ENCODE measurements at places on chromosomes 11 and 22. TPM values are rescaled to one million over a fixed set of nuclear protein-coding genes. Genes with fewer than 3 reads are reported as not detected.

- peak; percentile 49 for DNase-seq
Observed at GRCh38 chr11:44944853-44945235, 5.8 kb downstream of the TP53I11 start.

DNA sequence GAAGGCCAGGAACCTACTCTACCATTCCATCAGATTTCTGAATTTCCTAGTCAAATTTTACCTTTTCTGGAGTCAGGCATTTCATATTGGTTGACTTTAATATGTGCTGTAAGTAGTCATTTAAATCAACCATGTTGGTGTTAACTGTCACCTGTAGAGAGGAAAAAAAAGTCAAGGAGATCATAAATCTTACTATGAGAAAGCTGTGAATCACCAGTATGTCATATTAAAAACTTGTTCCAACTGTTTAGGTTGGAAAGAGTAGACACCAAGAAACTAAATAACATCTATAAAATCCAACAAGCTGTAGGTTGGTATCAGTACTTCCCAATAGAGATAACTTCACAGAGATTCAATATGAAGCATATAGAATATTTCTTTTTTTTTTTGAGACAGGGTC, 39.5 kb downstream of the COPB1 start:
- DNase-seq: no peak

GRCh38 chr11:1937616-1938342, 9.4 kb upstream of the MRPL23 start:
- DNase-seq: no peak

- no peak for DNase-seq
Observed at GRCh38 chr22:45777046-45777851, 105.6 kb downstream of the ATXN10 start.

- no peak for DNase-seq
Observed at GRCh38 chr22:50034126-50035081, 21.8 kb upstream of the IL17REL start.

GRCh38 chr11:134119094-134119493, 50.2 kb downstream of the JAM3 start:
- no peak for DNase-seq

Gene DDX25
- 12.4 TPM for total RNA-seq

- DNase-seq: no peak
Observed at GRCh38 chr11:15863411-15863810, 492.9 kb downstream of the SOX6 start.

DNA sequence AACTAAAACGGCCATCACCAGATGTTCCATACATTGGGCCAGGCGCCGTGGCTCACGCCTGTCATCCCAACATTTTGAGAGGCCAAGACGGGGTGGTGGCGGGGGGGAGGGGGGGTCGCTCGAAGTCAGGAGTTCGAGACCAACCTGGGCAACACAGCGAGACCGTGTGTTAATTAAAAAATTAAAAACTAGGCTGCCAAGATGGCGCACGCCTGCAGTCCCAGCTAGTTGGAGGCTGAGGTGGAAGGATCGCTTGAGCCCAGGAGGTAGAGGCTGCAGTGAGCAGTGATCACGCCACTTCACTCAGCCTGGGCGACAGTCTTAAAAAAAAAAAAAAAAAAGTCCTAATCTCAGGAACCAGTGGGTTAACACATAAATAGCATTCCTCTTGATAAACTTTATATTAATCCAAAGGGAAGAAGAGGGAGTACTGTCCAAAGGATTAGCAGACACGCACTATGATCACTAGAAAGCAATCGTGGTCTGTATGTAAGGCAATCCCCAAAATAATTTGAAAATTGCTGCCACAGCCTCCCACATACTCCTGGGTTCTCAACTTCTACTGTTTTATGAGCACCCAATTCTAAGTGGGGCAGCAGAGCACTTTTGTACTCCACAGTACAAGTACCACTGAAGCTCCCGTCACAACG, 604 bp downstream of the PUS3 start:
- DNase-seq: no peak

Gene MS4A1
- total RNA-seq: not detected

Gene USP2
- total RNA-seq: 2.6 TPM

GRCh38 chr11:77800449-77800848, 20.1 kb downstream of the RSF1 start:
- DNase-seq: no peak

Gene TRIM22
- total RNA-seq: 21.3 TPM

GRCh38 chr11:27253224-27253623, 109.8 kb downstream of the CCDC34 start:
- DNase-seq: no peak

Gene NPTXR
- total RNA-seq: 2.5 TPM

DNA sequence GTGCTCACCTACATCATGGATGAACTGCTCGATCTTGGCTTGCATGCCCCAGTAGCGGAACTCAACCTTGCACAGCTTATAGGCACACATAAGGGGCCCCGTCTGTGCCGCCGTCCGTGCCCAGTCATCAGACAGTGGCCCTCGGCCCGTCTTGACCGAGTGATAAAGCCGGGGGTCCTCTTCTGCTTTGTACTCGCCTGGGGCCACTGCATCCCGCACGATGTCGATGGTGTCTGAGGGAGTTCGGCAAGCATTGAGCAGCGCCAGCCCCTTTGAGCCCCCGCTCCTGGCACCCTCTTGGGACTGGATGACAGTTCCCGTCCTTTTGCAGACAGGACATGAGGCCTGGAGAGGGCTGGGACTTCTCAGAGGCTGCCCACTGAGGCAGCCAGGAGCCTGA, 3.3 kb downstream of the PITPNM1 start:
- no peak for DNase-seq

- DNase-seq: no peak
Observed at GRCh38 chr11:13881226-13881905, 81.2 kb upstream of the SPON1 start.

DNA sequence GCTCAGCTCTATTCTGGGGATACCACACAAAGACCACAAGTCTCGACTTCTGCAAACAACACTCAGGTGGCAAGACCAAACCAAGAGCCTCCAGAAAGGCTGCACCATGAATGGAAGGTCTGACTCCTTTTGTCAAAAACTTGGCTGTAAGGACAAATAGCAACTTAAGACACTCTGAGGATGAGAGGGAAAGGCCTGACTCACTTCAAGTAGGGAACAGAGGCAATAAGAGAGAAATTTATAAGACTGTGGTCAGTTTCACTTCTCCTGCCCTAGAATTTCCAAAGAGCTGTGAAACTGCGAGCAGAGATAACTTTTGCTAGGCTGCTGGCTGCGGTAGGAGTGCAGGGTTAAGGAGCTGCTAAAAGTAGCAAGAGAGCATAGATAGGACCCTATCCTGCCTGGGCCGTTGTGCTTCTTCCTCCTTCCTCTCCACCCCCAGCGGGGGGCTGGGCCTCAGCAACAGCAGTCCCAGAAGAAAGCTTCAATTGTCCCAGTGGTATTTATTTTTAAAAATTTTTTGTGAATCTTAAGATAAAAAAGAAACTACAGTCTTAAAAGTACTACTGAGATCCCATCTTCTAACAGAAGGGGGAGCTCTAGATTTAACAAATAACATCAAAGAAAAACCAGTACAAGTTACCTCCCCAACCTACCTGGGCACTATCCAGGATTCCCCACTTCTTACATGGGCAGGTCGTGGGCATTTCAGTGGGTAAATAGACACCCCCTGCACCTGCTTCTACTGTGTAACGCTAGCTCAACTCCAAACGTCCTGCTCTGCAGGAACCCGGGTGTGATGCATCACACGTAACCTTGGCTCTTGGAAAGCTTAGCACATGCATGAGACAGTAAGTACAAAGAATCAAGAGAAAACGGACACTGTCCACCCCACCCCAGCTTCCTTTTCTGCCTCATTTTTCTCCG, 66.4 kb downstream of the SGSM3 start:
- DNase-seq: peak; percentile 68

Gene CDHR5
- not detected for total RNA-seq

DNA sequence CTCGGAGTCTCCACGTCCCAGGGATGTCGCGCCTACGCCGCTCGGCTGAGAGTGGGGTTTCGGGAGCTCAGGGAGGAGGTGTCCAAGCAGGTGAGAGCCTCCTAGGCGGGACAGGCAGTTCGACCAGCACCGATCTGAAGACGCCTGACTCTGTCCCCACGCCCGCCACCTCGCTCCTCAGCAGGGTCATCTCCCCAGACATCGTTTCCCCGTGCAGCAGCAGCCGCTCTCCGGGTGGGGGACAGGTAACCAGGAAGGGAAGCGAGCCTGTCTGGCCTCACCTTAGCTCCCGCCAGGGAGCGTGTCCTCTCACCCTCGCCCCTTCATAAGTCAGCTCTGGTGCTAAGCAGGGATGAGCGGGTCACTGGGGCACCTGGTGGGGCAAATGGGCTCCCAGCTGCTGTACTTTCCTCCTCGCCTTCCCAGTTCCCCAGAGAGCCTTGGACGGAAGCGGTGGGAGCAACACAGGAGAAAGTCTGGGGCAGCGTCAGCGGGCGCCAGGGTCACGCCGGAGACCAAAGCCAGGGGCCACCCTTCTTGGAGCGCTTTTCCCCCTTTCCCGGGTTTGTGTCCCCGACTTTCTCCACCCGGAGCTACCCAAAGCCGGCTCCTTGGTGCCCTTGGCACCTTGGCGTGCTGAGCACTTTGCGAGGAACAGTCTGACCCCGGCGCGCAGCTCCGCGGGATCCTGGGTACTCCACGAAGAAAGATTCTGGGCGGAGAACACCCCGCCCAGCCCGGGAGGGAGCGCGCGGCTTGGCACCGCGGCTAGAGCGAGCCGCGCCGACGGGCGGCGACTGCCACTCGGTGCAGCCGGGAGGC, 1.6 kb downstream of the SPON1 start:
- DNase-seq: peak; percentile 75

DNA sequence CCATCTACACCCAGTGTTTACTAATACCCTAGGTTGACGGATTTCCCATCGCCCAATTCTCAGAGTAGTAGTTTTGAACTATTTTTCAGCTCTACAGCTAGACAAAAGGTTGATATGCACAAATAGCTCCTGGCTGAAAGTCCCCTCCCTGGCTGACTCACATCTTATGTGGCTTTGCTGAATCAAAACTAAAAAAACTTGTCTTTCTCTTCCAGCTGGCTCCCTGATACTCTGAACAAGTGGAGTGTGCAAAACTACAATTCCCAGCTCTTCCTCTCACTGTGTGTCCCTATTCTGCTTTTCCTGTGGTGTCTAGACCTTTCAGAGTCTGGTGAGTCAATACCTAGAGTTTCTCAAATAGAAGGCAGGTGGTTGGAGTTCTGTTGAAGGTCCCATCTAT, 12.7 kb upstream of the LARGE1 start:
- no peak for DNase-seq

Gene NDUFA6
- 132 TPM for total RNA-seq
